Stimulated activated CD4-positive, alpha-beta T cell treated with anti-CD3 and anti-CD28 coated beads, TNF-alpha, amount 100 ng/mL, for 24 hours (primary cell): ENCODE measurements at places on chromosomes 5 and 9.

GRCh38 chr5:97842687-97843086 is 659.6 kb upstream of the RIOK2 start:
- no peak for DNase-seq

DNA sequence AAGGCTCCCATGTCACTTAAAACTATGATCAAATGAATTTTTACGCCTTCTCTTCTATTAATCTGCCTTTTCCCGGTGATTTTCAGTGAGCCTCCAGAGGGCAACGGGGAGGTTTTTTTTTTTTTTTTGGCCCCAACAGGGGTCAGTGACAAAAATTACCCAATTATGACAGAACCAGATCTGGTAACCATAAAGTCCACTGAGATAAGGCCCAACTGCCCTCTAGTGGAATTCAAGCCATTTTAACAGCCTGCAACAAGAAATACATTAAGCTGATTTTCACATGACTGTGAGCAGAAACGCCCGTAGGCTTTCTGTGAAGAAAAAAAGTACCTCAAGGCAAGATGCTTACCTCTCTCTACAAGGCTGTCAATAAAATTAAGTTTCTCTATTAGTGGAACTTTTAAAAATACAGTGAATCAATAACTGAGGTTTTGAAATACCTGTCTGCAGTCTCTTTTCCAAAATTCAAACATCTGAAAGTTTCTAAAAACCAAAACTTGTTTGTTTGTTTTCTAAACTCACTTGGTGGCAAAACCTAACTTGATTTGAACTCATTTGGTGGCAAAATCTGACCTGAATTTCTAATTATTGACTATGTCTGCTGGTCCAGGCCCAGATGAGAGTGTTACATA is 49.7 kb upstream of the FST start:
- no peak for DNase-seq

DNA sequence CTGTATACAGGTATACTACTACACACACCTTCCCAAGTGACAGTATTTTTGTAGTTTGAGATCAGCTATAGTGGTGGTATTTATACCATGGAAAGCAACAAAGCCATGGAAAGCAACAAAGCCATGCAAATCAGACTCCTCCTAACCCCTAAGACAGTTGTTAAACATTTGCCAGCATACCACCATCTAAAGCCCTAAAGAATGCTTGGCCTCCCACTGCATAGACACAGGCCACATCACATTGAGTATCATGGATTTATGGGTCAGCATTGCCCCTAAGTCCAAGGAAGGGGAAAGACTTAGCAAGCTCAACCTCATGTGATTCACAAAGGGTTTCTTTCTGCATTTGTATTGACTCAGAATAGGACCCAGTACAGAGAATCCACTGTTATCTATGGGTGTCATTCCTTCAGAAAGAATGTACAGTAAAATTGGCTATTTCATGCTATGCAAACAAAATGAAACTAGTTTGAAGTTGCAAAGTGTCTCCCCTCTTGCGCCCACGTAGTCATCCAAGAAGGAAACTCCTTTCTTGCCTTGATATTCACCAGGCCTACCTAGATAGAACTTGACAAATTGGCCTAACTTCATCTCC is 70.4 kb upstream of the IQGAP2 start:
- DNase-seq = no peak

DNA sequence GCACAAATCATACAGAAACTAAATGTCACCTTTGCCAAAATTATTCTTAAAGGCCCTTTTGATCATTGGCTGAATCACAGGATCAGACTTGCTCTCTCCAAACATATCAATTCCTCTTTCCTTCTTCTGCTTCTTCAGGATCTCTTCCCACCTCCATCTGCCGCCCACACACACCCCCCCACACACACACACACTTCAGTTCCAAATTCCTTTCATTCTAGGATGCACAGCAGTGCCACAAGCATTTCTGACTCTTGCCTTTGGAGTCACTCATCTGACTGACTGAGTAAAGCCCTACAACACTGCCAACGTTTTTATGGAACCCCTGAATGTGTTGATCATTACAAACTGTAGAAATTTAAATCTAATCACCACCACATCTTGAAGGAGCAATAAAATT is 22.9 kb downstream of the DNAH5 start:
- no peak for DNase-seq

DNA sequence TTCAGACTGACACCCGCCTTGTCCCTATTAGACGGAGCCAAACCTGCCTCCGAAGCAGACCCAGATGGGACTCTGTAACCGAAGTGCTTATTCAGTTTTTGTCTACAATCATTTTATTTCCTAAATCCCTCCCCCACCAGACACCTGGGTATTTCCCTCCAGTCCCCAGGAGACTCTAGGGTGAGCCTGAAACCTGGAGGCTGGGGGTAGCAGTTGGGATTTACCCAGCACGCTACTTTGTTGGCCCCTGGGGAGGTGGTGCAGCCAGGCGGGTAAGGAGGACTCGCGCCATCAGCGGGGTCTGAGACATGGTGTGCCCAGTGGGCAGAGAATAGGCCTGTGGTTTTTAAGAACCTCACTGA is 1.3 kb upstream of the LHX2 start:
- no peak for DNase-seq

- no peak for DNase-seq
These were observed 75.0 kb downstream of the ADAMTS12 start for GRCh38 chr5:33816791-33817190.

- DNase-seq = no peak
These were observed 157.8 kb downstream of the SLCO4C1 start for GRCh38 chr5:102138243-102138653.

GRCh38 chr5:462051-462481 is 19.1 kb downstream of the EXOC3 start:
- no peak for DNase-seq

DNA sequence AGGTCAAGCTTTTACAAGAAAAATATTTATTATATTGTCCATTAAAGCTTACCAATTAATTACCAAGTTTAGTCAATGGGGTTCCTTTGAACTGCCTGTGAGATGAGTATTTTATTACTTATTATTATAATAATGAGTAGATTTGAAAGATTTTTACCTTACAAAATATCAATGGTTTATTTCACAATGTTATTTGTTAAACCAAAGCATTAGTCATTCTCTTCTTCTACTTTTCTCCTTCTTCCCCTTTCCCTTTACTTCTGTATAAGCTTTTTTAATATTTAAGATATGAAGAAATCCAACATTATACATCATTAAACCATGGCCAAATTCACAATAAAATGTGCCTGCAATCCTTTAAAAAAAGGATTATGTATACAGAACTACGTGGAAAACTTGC is 369.5 kb downstream of the ARL15 start:
- no peak for DNase-seq

- peak; percentile 72 for DNase-seq
These were observed 83.6 kb upstream of the TNFSF8 start for GRCh38 chr9:115013998-115014397.
